Temporal lobe (tissue), 4 donors: ENCODE measurements at places on chromosomes 13 and 19. TPM values are rescaled to one million over a fixed set of nuclear protein-coding genes. Genes with fewer than 3 reads are reported as not detected.

CD70 gene
- total RNA-seq: not detected

GPI gene
- total RNA-seq: 105 TPM

TBXA2R gene
- 0.25 TPM for total RNA-seq

RASGRP4 gene
- total RNA-seq: 0.25 TPM

ZSCAN22 gene
- 2.2 TPM for total RNA-seq

PRR19 gene
- total RNA-seq: 3.0 TPM

BEST2 gene
- under 0.01 TPM for total RNA-seq

B3GNT8 gene
- 0.49 TPM for total RNA-seq

KLK13 gene
- total RNA-seq: not detected

DCAF15 gene
- total RNA-seq: 12.5 TPM

SLC5A5 gene
- total RNA-seq: 1.5 TPM

KCTD4 gene
- total RNA-seq: 1.7 TPM

PTGER1 gene
- total RNA-seq: not detected

GAPDHS gene
- total RNA-seq: not detected

SYCN gene
- total RNA-seq: not detected

SIGLEC8 gene
- total RNA-seq: 1.2 TPM

CD33 gene
- not detected for total RNA-seq

CYP4F11 gene
- not detected for total RNA-seq

CDADC1 gene
- 9.1 TPM for total RNA-seq

CCDC8 gene
- 2.5 TPM for total RNA-seq

ABCA7 gene
- 0.74 TPM for total RNA-seq

NLRP5 gene
- not detected for total RNA-seq

PSPN gene
- total RNA-seq: 3.0 TPM

PODNL1 gene
- not detected for total RNA-seq

S1PR2 gene
- 2.5 TPM for total RNA-seq
